T-helper 2 cell (primary cell): ENCODE measurements at places on chromosomes 1 and 21.

GRCh38 chr1:116902027-116902426, 7.7 kb upstream of the PTGFRN start:
- no peak for DNase-seq

DNA sequence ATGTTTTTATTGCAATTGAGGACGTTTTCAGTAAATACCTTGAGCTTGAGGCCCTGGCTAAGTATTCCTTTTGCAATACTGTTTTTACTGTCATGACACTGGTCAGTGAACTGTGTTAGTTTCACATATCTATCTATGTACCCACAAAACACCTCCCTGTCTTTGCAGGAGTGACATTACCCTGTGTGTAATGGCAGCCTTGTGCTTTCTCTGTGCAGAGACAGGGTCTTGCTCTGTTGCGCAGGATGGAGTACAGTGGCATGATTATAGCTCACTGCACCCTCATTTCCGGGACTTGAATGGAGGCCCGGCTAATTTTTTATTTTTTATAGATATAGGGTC, 8.9 kb downstream of the YBX1 start:
- no peak for DNase-seq

DNA sequence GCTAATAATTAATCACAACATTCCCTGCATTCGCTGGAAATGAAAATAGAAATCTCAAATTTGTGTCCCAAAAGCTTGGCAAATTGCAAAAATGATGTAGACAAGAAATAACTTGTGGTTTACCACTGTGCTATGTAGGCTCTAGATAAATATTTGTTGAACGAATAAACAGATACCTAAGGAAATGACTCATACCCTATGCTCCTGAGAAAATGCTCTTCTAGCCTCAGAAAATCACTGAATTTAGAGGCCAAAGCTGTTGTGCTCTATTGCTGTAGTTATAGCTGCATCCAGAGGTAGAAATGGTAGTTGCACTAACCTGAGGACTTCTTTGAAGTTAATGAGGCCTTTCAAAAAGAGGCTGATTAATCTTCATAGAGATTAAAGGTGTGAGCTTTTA, 142.0 kb upstream of the ZNHIT6 start:
- no peak for DNase-seq

- DNase-seq = no peak
Measured at GRCh38 chr1:9882296-9882944, 27.6 kb downstream of the CTNNBIP1 start.

GRCh38 chr21:16534408-16535101, 804.8 kb downstream of the USP25 start:
- no peak for DNase-seq

DNA sequence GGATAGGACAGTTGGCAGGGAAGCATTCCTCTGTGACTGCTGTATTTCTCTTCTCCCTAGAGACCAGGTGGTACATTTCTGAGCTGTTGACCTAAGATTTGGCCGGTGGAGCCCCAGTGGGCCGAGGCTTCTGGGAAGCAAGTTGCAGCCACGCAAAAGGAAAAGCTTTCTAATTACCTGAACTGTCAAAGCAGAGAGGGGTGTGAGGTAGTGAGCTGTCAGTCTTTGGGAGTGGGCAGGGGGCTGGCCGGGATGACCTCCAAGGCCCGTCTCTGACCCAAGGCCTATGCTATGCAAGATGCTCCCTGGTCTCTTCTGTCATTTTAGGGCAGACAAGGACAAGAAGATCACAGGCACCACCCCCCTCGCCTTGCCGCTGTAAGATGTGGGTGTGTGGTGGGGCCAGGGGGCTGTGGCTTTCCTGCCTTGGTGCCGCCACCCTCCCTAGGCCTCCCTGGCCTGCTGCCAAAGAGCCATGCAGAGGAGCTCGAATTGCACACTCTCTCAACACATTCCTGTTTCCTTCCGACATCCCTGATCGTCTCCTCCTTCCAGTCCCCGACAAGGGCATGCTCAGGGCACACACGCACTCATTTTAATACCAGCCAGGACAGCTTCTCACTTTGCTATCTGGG, 7.7 kb downstream of the PADI1 start:
- peak; percentile 76 for DNase-seq

GRCh38 chr21:46149205-46149901, 6.0 kb downstream of the FTCD start:
- DNase-seq = peak; percentile 2

DNA sequence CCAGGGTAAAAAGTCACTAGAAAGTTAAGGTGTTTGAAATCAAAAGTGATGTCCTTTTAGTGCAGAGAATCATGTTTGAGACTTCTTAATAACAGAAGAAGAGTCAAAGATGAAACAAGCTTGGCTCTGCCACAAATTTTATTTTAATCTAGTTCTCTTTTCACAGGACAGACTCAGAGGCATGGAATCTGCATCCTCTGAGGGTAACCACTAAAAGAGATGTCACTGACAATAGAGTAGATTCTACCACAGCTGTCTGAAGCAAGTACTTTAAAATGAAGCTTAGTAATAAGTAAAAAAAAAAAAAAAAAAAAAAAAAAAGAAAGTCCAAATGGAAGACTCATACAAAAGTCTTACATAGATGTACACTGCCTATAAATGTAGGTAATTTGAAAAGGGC, 519.7 kb upstream of the PRMT6 start:
- DNase-seq = no peak

- no peak for DNase-seq
Measured at GRCh38 chr1:185860859-185861258, 126.7 kb downstream of the HMCN1 start.

GRCh38 chr1:30321996-30322858, 401.2 kb downstream of the MATN1 start:
- no peak for DNase-seq

DNA sequence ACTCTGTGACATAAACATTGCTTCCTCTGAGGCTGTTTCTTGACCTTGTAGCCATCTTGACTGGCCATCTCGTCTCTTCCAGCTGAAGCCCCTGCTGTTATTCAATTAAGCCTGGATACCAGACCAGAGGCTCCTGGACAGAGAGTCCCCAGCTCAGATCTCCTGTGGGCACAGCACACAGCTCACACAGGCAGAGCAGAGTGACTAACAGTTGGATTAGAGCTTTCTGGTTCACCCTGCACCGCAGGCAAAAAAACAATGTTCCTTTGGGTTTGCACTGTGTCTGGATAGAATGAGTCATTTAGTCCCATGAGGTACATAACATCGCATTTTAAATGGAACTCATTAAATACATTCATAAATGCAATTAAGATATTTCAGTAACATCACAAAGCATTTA, 33.4 kb upstream of the USH2A start:
- no peak for DNase-seq

DNA sequence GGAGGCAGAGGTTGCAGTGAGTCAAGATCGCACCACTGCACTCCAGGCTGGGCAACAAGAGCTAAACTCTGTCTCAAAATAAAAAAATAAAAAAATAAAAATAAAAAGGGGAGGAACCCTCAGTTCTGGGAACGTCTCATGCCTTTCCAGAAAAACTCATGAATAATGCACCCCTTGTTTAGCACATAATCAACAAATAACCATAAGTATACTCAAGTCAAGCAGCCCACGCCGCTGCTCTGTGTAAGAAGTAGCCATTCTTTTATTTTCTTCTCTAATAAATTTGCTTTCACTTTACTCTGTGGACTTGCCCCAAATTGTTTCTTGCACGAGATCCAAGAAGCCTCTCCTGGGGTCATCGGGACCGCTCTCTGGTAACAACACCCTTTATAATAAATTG, 14.5 kb upstream of the ACTA1 start:
- no peak for DNase-seq

- DNase-seq = no peak
Measured at GRCh38 chr1:216476341-216476740, 53.1 kb upstream of the USH2A start.

GRCh38 chr21:32543975-32544374, 41.3 kb downstream of the TCP10L start:
- no peak for DNase-seq

GRCh38 chr1:109879881-109880525, 30.6 kb upstream of the CSF1 start:
- DNase-seq = no peak

GRCh38 chr1:89820422-89821321, at the start of gene LRRC8D:
TSS of gene LRRC8D (plus strand) at chr1:89821032. CDS start at chr1:89933069, 112,037 bp downstream.
- peak; percentile 75 for DNase-seq

GRCh38 chr1:36109041-36109679, 15.9 kb downstream of the COL8A2 start:
- peak; percentile 38 for DNase-seq
